Stimulated activated CD4-positive, alpha-beta T cell treated with anti-CD3 and anti-CD28 coated beads, Interleukin-1b, Interleukin-23, amount 100 ng/mL, for 1 hour (primary cell): ENCODE measurements at places on chromosomes 2 and 18.

DNA sequence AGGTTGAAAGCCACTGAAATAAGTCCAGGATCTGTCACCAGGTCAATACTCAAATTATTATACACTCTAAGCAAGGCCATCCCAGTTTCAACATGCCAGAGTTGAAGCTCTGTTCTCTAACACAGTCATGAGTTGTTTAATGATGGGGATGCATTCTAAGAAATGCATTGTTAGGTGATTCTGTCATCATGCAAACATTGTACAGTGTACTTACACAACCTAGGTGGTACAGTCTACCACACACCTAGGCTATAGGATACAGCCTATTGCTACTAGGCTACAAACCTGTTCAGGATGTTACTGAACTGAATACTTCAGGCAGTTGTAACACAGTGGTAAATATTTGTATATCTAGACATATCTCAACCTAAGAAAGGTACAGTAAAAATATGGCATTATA is 162.2 kb downstream of the BAZ2B start:
- no peak for DNase-seq

DNA sequence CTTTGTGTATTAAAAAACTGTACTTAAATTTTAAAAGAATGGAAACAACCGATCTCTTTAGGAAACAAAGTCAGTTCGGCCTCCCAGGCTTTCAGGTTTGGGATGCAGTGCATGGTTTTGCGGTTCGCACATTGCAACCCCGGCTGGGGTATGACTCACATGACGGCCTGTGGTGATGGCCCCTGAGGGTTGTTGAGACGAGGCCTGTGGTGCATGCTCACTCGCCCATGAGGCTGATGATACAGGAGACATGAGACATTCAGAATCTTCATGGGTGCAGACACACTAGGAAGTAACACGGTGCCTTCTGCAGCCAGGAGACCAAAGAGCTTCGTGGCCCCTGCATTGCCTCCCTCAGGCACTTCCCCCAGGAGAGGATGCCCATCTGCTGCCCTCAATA is 724.6 kb upstream of the SALL3 start:
- no peak for DNase-seq

DNA sequence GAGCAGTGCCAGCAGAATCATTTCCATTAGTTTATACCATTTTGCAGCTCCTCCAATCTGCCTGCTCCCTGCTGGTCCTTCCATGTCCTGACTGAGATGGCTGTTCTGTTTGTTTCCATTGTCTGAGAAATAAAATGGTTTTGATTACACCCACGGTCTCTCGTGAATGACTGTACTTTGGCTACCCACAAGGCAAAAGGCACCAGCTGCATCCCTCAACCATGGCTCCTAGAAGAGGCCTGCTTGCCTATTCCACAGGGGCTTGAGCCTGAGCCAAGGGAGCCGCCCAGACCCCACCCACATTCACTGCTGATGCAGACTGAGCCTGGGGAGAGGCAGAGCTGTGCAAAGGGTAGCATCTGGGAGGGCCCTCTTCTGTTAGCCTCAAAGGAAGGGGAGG is 31.2 kb downstream of the MARCHF4 start:
- no peak for DNase-seq

GRCh38 chr2:128591022-128591860 is 272.6 kb upstream of the HS6ST1 start:
- no peak for DNase-seq

DNA sequence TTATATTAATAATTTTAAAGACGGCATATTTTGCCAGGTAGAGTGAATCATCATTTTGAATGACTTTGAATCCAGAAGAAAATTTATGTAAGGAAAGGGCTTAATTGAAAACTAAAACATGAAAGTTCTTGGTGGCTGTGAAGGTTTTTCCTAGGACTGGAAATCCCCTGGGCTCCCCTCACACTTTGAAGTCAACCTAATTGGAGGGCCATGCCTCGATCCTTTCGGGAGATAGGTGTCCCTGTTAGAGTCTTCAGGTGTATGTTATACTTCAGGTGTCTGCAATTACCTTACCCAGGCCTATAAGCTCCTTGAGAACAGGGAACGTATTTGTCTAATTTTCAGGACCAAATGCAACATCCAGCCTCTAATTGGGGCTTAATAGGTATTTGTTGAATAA is 73.0 kb downstream of the ARL4C start:
- no peak for DNase-seq
